Kidney capillary endothelial cell (primary cell): ENCODE measurements at places on chromosomes 3 and 15.
A peak's percentile ranks its signal among the peaks of the same experiment; 100 is the strongest.

- DNase-seq = no peak
Measured at GRCh38 chr15:63986185-63986680, 60.1 kb downstream of the DAPK2 start.

GRCh38 chr15:33492434-33493052 lies 181.8 kb downstream of the RYR3 start:
- DNase-seq = peak; percentile 1

DNA sequence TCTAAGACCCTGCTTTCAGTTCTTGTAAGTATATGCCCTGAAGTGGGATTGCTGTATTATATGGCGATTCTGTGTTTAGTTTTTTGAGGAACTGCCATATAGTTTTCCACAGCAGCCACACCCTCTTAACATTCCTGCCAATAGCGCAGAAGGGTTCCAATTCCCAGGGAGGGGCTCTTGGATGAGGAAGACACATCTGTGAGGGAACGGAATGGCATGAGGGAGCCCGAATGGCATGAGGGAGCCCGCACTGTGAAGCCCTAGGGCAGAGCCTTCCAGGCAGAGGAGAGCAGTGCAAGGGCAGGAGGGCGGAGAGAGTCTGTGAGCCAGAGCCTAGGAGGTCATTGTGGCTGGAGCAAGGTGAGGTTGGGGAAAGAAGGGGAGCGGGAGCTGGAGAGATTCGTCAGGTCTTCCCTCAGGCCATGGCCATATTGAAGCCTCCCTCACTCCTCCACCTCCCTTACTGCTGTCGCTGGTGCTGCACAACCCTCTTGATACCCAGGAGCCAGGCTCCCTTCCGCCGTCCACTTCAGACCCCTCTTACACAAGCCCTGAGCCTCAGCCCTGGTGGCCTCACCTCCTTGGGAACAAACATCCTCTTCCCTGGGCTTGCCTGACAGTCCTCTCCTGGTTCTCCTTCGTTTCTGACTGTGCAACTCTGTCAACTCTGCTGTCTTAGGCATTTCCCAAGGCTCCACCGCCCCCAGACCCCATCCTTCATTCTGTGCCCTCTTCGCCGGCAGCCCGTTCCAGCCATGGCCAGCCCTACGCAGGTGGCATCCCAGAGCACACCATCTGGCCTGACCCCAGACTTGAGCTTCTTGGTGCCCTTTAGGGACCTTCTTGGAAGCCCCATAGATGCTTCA lies 51.4 kb downstream of the FGD5 start:
- no peak for DNase-seq

DNA sequence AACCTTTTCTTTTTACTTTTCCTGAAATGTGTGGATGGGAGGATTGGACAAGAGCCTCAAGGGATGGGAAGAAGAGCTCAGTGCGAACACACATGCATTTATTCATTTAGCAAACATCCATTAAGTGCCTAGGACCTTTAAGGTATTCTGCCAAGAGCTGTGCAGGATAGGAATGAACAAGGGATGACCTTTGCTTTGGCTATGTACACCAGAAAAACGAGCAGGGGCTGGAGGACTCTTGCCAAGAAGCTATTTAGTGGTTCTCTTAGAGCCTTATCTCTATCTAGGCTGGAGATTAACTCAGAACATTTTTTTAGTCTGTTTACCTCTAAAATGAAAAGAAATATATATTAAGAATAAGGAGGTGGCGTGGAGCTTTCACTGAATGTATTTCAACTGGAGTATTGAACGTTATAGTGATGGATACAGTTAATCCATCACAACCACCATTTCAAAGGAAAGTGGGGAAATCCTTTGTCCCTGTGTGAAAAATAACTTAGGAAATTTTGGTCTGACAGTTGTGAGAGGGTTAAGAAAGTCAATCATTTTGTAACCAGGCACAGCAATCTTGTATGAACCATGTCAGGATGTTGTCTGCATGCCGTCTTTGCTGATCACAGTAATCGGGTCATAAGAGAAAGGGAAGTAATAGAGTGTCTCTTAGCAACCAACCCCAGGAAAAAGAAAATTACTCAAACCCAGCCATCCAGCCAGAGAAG lies 279.0 kb downstream of the LPP start:
- no peak for DNase-seq

DNA sequence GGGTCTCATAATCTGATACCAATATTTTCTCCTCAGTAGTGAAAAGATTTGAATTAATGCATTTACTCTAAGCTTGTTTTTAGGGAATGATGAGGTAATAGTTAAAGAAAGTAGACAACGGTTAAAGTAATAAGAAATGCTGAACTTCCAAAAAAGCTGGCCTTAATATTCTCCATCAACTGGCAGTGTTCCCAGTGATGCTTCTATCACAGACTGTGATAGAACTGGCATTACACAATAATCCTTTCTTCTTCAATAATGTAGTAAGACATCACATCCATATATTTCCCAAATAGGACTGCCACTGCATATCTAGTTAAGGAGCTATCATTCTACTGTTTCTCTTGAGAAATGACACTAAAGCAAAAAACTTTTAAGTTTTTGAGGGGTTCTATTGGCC lies 188.7 kb downstream of the IL5RA start:
- DNase-seq = no peak

GRCh38 chr3:126316031-126316461 lies 41.2 kb downstream of the KLF15 start:
- DNase-seq = no peak

- DNase-seq = no peak
Measured at GRCh38 chr3:47455806-47456452, 19.8 kb downstream of the SCAP start.

- no peak for DNase-seq
Measured at GRCh38 chr15:56469483-56469882, 4.5 kb upstream of the MNS1 start.

- DNase-seq = no peak
Measured at GRCh38 chr3:112456147-112456546, 43.1 kb downstream of the BTLA start.

DNA sequence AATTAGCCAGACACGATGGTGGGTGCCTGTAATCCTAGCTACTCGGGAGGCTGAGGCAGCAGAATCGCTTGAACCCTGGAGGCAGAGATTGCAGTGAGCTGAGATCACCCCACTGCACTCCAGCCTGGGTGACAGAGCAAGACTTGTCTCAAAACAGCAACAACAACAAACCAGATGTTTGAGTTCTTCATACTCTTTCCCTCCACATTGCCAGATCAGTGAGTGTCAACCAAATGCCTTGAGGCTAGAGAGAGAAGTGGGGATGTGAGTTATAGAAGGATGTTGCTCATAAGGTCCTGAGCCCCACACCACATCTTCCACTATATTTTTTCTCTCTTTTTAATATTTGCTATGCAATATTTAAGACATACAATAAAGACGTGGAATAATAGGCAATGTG lies 19.8 kb downstream of the MAPKBP1 start:
- no peak for DNase-seq

DNA sequence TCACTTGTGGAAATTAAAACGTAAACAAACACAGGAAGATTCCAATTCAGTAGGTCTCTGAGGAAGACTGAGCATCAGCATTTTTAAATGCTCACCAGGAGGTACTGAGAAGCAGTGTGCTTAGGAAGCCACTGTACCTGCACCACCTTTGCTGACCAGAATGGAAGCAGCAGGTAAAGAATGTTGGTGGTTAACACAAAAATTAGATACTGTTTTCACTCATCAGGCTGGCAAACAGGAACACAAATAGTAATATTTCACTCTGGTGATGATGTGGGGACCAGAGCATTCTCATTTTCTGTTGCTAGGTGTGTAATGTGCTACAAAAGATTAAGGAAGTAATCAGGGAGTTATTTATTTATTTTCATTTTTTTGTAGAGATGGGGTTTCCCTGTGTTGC lies 29.9 kb upstream of the GHSR start:
- DNase-seq = no peak

- DNase-seq = no peak
Measured at GRCh38 chr15:47461652-47462141, 255.6 kb upstream of the SEMA6D start.

DNA sequence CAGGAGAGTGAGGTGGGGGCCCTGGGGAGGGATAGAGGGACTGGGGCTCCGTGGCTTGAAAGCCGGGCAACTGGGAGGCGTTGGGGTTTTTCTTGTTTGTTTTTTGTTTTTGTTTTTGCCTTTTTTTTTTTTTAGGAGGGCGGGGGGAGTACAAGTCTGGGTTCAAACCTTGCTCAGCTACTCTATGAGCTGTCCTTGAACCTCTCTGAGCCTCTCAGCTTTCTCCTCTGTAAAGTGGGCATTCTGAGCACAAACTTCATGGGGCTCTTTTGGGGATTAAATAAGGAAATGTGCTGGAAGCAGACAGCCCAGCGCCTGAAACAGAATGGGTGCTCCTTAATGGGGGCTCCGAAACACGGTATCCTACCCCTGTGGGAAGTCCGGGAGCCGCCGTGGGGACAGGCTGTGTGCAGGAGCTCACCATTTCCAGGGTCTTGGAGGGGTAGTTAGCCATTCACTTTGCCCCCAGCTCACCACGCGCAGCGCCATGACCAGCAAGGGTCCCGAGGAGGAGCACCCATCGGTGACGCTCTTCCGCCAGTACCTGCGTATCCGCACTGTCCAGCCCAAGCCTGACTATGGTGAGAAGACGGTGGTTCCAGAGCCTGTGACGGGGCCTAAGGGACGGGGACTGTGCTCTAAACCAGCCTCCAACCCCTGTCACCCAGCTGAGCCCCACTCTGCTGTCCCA lies 388 bp downstream of the ACY1 start:
- no peak for DNase-seq

DNA sequence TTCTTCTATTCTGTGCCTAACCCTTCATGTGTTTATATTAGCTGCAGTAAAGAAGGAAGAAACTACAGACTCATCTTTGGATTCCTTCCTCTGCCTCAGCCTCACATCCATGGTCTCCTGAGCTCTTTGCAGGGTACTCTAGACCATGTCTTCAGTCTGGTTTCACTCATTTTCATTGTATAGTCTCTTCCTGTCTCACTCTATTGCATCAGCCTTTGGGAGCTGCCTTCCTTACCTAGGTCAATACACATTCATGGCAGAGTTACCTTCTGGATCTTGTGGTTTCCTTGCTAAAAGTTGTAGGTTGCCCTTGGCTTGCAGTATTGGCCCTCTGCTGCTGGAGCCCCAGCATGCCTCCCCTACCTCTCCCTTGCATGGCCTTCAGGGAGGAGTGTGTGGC lies 31.5 kb upstream of the SCAANT1 start:
- no peak for DNase-seq

DNA sequence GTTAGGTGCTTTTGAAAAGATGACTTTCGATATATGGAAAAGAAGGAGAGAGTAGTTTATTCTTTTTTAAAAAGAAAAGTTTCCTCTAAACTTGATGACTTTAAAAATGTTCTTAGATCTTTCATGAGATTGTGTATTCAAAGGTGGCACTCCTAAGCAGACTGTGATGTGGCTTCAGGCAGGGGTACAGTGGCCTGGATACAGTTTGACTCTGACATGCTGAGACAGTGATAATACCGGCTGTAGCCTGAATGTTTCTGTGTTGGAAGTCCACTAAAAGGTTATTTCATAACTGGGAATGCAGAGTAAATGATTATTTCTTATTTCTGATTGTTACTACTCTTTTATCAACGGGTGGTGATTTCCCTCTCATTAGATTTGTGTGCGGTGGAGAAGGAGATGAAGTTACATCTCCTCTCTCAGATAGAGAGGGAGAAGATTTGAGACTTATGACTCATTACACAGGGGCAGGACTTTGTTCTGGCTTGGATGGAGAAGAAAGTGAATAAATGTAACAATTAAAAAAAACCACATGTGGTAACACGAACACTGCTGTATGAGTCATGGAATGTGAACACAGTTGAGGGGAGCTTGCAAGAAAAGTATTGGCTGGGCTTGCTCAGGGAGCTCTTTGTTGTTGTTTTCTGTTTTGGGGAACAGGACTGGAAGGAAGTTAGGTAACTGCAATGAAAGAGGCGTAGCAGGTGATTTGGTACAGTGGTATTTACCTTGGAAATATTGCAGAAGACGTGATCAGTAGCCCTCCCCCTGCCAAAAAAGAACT lies 21.6 kb downstream of the SPTSSB start:
- no peak for DNase-seq

DNA sequence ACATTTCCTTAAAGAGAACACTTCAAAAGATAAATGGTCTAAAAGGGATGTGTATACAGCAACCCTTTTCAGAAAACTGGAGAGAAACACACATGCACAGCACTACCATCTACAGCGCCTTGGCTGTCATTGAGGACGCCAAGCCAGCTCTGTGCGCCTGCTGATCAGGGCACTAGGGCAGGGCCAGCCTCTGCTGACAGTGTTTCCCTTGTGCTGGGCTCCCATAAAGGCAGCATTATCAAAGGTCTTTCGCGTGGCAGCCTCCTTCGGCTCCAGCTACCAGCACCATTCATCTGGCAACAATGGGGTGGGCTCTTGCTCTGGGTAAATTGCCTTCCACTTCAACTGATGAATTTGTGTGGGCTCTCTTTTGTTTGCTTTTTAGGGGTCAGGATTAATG lies 53.4 kb downstream of the LDHAL6B start:
- DNase-seq = no peak

- DNase-seq = no peak
Measured at GRCh38 chr3:129616713-129617112, 10.2 kb upstream of the PLXND1 start.
